ENCODE measurements at places on chromosomes 7 and 10. TPM values are rescaled to one million over a fixed set of nuclear protein-coding genes. Genes with fewer than 3 reads are reported as not detected.

The PDZD7 gene
- 1.3 TPM for total RNA-seq

The IFIT2 gene
- 40.8 TPM for total RNA-seq

The TRPV5 gene
- not detected for total RNA-seq

The WNT8B gene
- total RNA-seq: not detected

The CDH23 gene
- total RNA-seq: 0.07 TPM

The CYP3A7 gene
- total RNA-seq: 0.86 TPM

The TUBAL3 gene
- total RNA-seq: not detected

The LAMB4 gene
- not detected for total RNA-seq

The PON3 gene
- 6.5 TPM for total RNA-seq

The PPP1R17 gene
- total RNA-seq: not detected

Measured in Calu3 (cell line).